Esophagus squamous epithelium (tissue), 5 donors: ENCODE measurements at places on chromosomes 1 and 21.

- no peak for DNase-seq
Observed at GRCh38 chr1:58584082-58584895, 7.2 kb upstream of the TACSTD2 start.

DNA sequence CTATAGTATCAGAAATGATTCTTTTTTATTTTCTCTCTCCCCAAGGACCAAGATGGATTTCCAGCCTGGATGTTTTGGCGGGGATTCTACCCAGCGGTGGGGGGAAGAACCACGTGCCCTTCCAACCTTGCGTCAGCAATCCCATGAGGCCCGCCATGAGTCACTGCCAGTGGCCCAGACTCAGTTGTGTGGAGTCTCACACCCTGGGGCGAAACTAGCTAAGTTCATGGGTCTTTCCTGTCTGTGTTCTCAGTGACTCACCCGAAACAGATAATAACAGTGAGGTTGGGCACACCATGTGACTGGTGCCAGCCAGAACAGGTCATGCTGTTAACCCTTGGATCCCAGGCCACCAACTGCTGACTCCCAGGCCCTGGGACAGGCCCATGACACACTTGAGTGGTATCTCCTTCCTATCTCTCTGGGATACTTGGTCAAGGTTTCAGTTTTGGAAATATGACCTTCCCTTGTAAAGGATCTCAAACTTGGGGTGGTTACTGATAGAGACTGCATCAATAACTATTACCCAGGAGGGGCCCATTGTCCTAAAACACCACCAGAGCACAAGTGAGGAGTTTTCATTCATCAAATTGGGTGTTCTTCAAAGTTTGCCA, 98.0 kb upstream of the DUSP10 start:
- DNase-seq, result no peak

DNA sequence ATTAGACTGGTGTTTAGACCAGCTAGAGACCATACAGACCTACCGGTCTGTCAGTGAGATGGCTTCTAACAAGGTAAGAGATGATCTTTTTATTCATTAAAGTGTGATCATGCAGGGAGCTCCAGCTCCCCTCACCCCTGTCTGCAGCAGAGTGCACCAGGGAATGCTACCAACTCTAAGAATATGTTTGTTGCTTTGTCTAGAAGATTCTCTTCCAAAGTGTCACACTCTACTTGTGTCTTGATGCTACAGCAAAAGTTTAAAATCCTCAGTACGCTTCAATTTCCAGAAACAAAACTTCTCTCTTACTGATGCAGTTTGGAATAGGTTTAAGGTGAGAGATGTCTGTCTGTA, 201.4 kb upstream of the SGIP1 start:
- no peak for DNase-seq

DNA sequence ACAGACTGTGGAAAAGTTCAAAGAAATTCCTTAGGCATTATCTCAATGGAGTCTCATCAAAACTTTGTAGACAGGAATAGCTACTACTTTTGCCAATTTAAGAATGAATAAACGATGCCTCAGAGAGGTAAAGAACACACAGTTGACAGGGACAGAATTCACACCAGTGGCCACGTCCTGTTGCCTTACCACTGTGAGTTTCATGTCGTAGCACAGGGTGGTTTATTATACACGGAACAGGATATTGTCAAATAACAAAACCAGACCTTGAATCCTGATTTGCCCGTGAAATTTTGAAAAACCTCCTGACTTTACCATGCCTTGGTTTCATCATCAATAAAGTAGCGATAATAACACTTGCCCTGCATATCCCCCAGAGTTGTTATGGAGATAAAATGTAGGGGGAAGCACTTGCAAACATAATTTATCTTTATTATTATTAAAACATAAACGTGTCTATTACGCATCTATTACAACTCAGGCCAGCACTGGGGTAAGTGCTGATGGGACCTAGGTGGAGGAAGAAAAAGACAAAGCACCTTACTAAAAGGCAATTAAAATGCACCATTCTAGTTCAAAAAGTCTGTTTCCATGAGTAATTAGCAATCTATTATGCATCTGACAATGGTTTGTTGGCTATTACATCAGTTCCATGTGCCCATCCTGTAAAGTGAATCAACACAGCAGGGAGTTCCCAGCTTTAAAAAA, 408.1 kb upstream of the RUNX1 start:
- no peak for DNase-seq

DNA sequence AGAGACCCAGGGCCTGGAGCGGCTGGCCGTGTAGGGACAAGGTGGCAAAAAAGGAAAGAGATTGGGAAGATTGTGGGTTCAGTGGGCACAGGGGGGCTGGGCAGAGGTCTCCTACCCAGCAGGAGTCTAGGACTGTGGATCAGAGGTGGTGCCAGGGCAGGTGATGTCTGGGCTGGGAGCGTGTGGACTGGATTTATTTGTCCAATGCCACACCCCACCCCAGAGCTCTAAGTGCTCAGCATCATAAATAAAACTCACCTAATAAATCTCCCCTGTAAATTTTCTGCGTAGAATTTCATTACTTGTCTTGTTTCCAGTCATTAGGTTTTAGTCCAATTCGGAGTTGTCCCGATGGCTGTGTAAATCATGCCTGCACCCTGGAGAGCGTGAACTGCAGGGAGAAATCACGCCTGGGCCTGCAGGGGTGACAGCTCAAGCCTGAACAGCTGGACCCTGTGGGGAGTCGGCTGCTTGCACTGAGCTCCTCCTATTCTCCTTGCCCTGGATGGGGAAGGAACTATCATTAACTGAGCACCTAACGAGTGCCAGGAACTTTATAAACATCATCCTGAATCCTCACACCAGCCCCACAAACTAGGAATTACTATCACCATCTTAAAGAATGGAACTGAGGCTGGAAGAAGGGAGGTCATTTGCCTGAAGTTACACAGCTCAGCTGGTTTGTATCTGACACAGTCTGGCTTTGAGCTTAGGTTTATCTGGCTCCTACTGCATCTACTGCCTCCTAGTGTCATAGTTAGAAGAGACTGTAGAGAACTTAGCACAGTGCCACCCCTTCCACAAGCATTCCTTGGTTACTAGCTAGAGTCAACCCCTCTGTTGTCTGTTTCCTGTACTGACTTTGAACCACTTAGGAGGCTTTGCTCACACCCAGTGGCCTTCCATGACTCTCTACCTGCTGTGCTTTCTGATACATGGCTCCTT, 25.0 kb upstream of the POU3F1 start:
- DNase-seq, result no peak

- DNase-seq, result no peak
Observed at GRCh38 chr1:64004451-64005025, 198.9 kb upstream of the UBE2U start.

DNA sequence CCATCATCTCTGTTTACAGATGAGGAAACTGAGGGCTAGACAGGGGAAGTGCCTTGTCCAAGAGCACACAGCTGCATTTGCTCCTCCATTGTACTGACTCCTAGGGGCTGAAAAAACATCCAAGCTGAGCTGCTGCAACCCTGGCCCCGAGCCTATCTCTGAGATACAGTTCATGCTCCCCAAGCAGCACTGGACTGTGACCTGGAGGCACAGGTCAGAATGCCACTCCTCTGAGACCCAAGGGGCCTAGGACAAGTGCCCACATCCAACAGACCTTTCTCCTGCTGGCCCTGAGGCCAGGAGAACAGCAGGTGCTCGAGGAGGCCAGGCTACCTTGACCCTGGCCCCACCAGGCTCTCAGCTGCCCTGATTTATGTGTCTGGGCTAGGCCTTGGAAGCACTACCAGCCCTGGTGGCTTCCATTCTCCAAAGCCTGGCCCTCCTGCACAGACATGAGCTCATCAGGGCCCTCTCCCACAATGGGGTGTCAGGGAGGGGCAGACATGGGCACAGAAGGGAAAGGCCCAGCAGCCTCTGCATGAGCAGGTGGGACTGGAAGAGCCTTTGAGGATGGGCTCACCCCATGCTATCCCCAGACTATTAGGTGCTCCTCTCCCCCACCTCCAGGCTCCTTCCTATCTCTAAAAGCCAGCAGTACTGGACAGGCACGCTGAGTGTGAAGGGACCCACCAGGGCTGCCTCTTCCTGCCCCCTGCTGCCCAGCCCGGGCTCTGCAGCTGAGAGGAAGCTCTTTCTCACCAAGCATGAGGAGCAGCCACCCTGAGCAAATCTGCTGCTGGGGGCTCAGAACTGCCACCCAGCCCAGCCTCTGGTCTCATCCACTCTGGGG, 18.8 kb downstream of the ADGRB2 start:
- no peak for DNase-seq

- no peak for DNase-seq
Observed at GRCh38 chr1:235736263-235736662, 86.7 kb upstream of the GNG4 start.

DNA sequence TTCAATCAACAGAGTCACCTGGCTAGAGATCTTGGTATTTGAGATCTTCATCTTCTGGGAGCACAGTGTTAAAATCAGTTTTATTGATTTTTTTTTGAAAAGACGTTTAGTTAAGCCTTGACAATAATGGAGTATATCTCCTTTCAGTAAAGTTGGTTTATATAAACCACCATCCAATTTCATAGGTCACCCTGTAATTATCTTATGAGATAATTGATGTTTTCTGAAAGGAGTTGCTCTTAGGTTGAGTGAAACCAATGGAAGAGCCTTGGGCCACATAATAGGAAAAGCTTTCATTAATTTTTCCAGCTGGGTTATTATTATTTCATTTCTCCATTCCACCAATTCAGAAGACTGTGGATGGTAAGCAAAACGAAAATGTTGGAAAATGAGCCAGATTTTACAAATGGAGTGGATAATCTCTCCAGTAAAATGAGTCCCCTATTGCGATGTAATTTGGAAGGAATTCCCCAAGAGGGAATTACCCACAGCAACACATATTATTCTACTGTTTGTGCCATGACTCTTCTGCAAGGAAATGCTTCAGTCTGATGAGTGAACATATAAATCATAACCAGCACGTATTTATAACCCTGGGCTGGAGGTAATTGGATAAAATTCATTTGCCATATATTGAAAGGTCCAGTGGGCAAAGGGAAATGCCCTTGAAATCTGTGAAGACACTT, 46.2 kb upstream of the TINAGL1 start:
- no peak for DNase-seq
